ENCODE measurements at places on chromosomes 5 and 9.
A peak's percentile ranks its signal among the peaks of the same experiment; 100 is the strongest.

DNA sequence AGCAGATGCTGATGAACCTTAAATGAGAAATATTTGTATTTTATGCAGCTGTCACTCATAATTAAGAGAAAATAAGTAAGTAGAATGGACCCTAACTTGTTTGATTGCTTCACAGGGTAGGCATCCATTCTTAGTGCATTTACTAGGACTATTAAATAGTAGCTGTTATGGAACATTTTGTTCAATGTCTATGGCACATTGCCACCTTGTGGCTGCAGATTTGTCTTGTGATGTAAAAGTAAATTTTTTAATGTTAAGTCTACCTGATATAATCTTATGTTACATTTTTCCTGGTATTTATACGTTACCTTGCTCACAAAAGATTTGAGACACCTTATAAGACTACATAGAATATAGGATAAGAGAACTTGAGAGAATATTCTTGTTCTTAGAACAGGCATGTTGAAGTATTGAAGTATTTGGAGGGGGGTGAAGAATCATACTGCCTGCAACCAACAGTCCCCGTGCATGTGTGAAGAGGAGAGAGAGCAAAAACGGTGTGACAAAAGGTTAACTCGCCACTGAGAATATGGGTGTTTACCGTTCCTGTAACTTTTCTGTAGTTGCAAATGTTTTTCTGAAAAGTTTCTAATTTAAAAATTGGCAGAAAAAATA is 161.1 kb downstream of the MAST4 start:
- peak; percentile 49 for DNase-seq

DNA sequence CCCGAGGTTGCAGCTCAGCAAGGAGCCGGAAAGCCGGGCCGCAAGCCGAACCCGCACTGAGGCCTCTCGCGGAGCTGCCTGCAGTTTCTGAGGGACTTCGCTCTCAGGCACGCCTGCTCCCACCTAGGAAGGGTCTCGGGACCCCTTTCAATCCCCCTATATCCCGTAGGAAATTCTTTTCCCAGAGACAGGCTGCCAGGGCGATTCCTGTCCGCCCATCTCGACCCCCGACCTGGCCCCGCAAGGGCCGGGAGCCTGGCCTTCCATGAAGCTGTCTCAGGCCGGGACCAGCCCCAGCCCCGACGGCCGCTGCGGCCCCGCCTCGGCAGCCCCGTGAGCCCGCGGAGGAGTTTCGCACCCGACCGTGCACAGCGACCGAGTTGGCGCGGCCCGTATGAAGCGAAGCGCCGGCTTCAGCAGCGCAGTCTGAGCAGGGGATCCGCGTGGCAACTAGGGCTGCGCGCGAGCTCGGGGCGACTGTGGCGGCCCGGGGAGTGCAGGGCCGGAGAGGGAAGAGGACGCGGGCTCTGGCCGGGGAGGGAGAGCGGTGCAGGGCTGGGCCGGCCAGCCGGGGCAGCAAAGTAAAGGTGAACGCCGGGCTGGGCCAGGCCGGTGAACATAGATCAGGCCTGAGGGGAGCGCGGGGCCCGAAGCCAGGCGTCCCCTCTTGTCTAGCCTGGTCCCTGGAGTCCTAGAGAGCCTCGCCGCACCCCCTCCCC is 977 bp upstream of the PRDM12 start:
- no peak for DNase-seq

- DNase-seq = no peak
These were observed 281.2 kb upstream of the RGMB start for GRCh38 chr5:98492258-98492657.

- DNase-seq = no peak
These were observed 164.3 kb downstream of the SMC2 start for GRCh38 chr9:104258296-104259011.

- no peak for DNase-seq
These were observed 31.6 kb upstream of the GARNL3 start for GRCh38 chr9:127232833-127233549.

GRCh38 chr5:160479926-160480325 is 58.3 kb downstream of the PTTG1 start:
- no peak for DNase-seq

DNA sequence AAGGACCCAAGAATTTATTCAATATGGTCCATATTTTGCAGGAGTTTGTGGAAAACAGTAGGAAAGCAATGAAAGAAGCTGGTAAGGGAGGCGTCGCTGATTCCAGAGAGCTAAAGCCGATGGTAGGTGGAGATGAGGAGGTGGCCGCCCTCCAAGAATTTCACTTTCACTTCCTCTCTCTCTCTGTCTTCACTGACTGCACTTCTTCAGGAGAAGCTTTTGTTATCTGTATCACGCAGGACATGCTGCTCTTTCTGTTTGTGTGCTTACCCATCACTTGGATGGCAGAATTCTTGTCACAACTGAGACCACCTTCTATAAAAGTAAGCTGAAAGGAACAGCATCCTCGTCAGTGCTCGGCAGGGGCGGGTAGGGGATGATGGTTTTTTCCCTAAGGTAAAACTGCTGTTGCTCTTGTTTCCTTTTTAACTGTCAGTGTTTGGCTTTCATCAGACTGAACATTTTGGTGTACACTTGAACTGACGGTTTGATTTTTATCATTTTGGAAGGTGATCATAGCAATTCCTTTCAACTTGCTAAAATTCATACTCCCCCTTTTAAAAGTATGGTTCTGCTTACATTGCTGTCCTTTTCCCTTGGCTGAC is 62.4 kb upstream of the FSD1L start:
- DNase-seq = no peak

DNA sequence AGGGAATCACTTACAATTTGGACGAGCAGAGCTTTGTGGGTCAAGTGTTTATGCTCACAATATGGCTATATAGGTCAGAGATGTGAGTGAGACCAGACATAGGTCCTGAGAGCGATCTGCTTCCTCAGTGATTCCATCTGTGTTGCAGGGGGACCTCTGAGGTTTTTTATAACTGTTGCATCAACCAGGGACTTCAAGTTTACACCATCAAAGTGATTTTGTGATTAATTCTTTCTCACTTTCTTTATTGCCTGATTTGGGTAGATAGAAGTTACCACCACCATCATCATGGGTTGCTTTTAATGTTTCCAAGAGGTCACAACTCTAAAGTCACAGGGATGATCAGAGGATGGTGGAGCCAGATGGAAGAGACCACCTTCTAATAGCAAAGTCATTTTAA is 7.0 kb upstream of the MTAP start:
- no peak for DNase-seq

GRCh38 chr9:127975376-127976315 is 5.1 kb downstream of the EEIG1 start:
- peak; percentile 34 for DNase-seq

DNA sequence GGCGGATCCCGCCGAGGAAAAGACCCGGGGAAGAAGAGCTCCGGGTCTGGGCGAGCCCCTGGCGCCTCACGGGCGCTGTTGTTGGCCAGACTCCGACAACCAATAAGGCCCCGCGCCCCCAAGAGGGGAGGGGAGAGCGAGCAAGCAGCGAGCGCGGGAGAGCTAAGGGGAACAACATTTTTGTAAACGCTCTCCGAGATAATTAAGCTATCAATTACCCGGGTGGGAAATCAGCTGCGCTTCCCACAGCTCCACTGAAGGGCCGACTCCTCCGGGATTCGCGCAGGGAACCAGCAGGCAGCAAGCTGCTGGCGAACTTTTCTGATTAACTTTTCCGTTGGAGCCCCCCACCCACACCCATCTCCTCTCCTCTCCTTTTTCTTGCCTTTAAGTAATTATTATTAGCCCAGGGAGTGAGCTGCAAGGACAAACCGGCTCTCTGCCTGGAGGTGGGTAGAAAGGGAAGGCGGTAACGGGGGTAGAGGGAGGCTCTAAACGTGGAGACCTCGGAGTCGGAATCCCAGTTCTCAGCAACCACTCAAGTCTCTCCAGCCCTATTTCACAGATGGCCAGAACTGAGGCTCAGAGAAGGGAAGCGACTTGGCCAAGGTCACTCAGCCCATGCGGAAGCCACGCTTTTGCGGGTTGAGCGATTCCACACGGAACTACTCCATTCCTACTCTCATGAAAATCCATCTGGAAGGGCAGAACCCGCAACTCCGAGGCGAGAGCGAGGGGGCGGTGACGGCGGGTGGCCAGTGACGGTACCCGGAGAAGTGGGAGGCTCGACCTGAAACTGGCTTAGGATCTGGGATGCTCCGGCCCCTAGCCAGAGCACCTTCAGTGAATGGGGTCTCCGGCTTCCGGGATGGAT is 1.3 kb downstream of the ASTN2 start:
- DNase-seq = peak; percentile 55

DNA sequence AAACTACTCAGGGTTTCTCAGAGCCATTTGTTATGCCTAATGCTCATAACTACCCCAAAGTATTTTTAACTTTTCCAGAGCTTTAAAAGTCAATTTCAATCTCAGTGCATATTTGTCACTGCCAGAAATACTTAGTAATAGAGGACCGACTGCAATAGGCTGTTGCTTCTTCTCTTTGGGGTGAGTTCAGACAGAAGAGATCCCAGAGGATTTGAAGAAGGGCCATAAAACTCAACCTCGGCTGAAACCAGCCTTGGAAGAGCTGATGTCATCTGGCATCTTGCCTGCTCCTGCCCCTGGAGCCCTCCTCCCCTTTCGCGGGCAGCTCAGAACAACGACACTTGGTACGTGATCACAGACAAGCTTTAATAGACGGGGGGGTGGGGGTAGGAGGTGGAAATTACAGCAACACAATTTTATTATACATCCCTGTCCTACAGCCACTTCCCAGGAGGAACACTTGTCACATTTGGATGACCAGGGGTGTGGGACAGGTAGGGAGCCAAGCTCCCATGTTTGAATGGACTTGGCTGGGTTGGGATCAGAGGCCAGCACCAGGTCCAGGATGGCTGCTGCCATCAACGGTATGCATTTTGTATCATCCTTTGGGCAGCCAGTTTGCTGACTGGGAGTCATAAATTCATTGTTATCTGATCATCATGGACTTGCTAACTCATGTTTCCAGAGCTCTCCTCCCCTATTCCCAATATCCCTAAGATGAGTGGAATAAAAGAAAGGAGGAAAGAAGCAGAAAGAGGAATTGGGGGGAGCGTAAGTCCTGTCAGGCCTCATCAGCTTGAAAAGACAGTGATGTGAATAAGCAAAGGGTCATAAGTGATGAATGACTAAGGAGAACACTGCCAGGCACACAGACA is 186.6 kb upstream of the PANK3 start:
- DNase-seq = no peak

All from right forelimb (tissue), 1 donor.